ENCODE measurements at places on chromosomes 4 and X. TPM values are rescaled to one million over a fixed set of nuclear protein-coding genes. Genes with fewer than 3 reads are reported as not detected.
A peak's percentile ranks its signal among the peaks of the same experiment; 100 is the strongest.

DNA sequence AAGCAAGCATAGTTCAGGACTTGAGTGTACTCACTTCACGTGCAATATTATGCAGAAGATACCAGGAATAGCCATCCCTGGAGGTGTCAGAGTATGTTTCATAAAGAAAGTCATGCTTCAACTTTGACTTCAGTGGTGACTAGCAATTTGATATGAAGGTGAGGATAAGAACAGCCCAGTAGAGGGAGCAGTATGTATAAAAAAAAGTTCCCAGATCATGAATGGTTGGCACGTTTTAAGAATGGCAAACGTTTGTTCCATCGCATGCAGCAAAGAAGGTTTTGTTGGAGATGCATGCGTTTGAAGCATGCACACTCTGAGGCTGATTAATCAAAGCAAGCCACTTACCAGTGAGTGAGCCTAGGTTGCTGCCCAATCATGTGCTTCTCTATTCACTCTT is 33.5 kb upstream of the SLITRK4 start:
- peak; percentile 28 for DNase-seq

DNA sequence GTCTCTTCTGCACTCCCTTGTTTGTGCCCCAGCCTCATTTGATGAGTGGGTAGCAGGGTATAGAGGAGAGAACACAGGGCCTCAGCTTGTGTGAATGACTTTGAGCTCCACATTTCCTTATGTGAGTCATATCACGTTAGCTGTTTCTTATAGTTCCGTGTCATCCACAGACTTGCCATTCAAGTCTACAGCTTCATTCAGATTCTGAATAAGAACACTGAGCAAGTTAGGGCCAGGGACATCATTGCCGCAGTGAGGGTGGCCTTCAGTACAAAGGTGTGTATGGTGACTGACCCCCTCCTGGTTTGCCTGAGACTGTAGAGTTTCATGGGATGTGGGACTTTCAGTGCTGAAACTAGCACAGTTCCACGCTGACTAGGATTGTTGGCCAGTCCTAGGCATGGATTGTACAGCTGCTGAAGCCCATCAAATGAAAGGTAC is 23.6 kb downstream of the KLF3 start:
- DNase-seq, result no peak

The PRAF2 gene
- total RNA-seq, result 2.3 TPM

DNA sequence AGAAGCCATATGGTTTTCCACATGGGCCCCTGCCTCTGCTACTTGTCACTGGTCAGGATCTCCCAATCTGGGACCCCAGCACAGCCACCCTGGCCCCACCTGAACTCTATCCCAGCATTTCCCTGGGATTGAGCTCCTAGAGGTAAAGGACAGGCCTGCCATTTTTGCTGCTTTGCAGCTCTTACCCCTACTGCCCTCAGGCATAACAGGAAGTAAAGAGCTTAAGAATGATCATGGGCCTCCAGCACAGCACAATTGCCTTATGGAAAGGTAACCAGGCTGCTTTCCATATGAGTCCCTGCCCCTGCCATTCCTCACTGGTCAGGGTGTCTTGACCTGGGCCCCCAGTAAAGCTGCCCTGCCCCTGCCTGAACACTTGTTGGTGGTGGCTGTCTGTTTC is 254.9 kb upstream of the ZCCHC13 start:
- DNase-seq, result peak; percentile 1

DNA sequence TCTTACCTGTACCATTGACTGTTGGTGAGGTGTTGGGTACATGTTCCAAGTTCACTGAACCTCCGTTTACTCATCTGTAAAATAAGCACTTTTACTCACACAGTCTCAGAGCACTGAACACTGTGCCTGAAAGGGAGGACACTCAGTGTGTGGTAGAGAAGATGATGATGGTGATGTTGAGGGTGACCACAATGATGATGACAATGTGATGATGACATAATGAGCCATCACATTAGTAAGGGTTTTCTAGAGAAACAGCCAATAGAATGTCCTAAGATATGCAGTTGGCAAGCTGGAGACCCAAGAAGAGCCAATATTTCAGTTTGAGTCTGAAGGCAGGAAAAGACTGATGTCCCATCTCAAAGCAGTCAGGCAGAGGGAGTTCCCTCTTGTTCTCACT is 315.4 kb upstream of the IGFBP7 start:
- no peak for DNase-seq

The TRIM2 gene
- 131 TPM for total RNA-seq

The VCX gene
- 0.85 TPM for total RNA-seq

GRCh38 chrX:40439625-40440532 is 140.9 kb upstream of the ATP6AP2 start:
- no peak for DNase-seq

DNA sequence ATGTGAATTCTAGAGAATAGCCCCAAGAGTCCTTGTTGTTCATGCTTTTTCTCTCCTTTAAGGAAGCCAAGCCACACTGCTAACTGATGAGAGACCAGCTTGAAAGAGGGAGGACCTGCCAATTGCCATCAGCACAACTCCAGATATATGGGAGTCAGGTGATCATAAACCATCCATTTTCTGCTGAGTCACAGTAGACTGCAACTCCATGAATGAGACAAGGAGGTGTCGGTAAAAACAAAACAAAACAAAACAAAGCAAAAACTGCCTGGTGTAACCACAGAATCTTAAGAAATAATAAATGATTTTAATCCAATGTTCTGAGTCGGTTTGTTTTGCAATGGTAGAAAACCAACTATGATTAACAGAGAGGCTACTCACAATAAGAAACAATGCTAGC is 837.3 kb downstream of the PCDH7 start:
- peak; percentile 5 for DNase-seq

The MAGEA1 gene
- total RNA-seq, result 2.2 TPM

The SPATA18 gene
- not detected for total RNA-seq

DNA sequence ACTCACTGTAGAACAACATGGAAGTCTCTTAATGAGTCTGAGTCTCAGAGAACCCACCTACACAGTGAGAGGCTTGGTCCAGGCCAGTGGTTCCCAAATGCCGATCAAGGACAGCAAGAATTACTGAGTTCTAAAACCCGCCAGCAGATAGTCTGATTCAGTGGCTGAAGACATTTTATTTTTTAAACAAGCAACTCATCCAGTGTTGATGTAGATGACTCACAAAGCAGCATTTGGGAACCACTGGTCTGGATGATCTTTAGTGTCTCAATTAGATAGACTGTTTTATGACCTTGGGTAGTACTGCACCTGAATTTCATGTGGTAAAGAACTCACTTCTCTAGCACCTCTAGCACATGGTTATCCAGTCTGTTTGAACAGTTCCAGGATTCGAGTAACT is 193.6 kb downstream of the FBXW7 start:
- no peak for DNase-seq

GRCh38 chr4:170089274-170089667 is 485 bp downstream of the AADAT start:
- peak; percentile 71 for DNase-seq
